ENCODE measurements at places on chromosomes 1 and 21.

- no peak overlapping the region for H3K4me3 ChIP-seq
- no peaks in the 10 kb centered on the region for H3K36me3 ChIP-seq
- no peaks in the 10 kb centered on the region for H3K27me3 ChIP-seq
These were observed 40.2 kb downstream of the PRSS38 start for GRCh38 chr1:227855687-227856086.

- no peak overlapping the region for H3K27ac ChIP-seq
- no peak overlapping the region for H3K4me3 ChIP-seq
- no peaks in the 10 kb centered on the region for H3K27me3 ChIP-seq
- DNase-seq, result no peak
- no peaks in the 10 kb centered on the region for H3K36me3 ChIP-seq
These were observed 177.4 kb upstream of the NRIP1 start for GRCh38 chr21:15241997-15242736.

DNA sequence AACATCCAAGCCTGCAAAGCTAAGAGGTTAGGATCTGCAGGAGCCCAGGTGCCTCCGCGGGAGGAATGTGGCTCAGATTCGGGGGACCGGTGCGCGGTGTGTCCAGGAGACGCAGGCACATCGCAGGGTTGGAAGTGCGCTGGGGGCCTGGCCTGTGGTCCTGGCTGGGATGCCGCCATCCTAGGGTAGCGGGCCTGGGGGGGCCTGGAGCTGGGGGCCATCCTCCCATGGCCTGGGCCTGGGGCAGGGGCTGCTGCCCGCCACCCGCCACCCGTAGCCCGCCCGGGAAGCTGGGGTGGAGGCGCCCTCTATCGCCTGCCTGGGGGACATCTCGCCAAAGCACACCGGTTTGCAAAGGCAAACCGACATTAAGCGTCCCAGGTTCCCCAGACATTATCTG is 170.6 kb upstream of the ARHGEF16 start:
- peaks cover 11% of the 10 kb centered on the region for H3K4me1 ChIP-seq
- no peak for DNase-seq
- H3K4me3 ChIP-seq, result no peak overlapping the region
- no peaks in the 10 kb centered on the region for H3K36me3 ChIP-seq
- peaks cover 15% of the 10 kb centered on the region for H3K27me3 ChIP-seq
- no peak overlapping the region for H3K27ac ChIP-seq

DNA sequence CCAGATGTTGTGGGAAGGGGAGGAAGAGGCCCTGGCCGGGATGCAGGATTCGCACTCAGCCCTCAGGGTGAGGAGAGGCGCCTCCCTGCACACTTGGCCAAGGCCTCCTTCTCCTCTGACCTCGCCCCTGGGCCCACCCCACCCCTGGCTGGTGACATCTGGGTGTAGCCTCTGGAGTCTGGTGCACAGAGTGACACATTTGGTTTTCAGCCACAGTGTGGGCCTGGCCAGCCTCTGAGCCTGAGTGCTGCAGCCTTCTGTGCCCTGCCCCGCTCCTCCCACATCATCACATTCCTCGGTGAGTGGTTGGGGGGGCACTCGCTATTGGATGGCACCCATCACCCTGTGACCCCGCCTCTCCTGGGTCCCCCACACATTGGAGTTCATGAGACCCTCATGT is 45.8 kb downstream of the PRDM16 start:
- DNase-seq, result no peak
- H3K4me3 ChIP-seq, result no peak overlapping the region
- peaks cover 5% of the 10 kb centered on the region for H3K27me3 ChIP-seq
- no peak overlapping the region for H3K27ac ChIP-seq
- no peaks in the 10 kb centered on the region for H3K4me1 ChIP-seq

DNA sequence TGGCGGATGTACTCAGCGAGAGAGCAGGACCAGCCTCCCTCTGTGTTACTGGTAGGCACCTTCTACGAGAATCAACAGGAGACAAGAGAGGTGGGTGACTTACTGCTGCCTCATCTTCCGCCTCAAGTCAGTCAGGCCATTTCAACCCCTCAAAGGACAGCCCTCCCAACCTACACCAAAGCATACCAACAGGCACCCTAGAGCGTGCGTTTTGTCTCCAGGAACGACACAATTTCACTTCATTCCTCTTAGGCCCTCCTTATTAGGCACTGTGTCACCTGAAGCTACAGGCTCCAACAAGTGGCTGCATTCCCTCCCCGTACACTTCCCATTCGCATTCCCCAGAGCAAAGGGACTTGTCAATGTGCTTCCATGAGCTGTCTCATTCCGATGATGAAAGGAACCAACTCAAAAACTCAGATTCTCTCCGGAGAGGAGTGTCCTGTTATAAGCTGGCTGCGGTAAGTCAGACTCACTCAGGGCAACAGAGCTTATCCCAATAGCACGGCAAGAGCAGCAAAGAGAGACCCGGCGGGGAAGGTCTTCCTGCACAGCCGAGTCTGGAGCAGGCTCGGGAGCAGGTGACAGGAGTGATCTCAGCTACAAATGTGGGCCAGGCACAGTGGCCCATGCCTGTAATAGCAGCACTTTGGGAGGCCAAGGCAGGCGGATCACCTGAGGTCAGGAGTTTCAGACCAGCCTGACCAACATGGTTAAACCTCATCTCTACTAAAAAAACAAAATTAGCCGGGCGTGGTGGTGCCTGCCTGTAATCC is 120.6 kb upstream of the IFFO2 start:
- H3K36me3 ChIP-seq, result peaks cover 90% of the 10 kb centered on the region
- no peak for DNase-seq

- no peak for DNase-seq
- H3K36me3 ChIP-seq, result no peaks in the 10 kb centered on the region
- no peak overlapping the region for H3K4me3 ChIP-seq
- H3K27me3 ChIP-seq, result no peaks in the 10 kb centered on the region
- H3K27ac ChIP-seq, result no peak overlapping the region
These were observed 75.2 kb downstream of the MPZL1 start for GRCh38 chr1:167797015-167797414.

GRCh38 chr21:42056996-42057689 is 14.0 kb upstream of the UMODL1 start:
- H3K36me3 ChIP-seq, result no peaks in the 10 kb centered on the region
- H3K4me3 ChIP-seq, result no peak overlapping the region
- H3K4me1 ChIP-seq, result peaks cover 12% of the 10 kb centered on the region
- peak overlapping the region; percentile 56 for H3K27ac ChIP-seq
- DNase-seq, result peak; percentile 68

DNA sequence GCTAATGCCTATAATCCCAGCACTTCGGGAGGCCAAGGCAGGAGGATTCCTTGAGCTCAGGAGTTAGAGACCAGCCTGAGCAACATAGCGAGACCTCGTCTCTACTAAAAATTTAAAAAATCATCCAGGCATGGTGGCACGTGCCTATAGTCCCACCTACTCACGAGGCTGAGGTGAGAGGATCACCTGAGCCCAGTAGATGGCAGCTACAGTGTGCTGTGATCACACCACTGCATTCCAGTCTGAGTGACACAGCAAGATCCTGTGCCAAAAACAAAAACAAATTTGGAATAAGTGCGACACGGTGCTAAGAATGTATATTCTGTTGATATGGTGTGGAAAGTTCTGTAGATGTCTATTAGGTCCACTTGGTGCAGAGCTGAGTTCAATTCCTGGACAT is 15.1 kb downstream of the USP33 start:
- DNase-seq, result no peak
- no peaks in the 10 kb centered on the region for H3K27me3 ChIP-seq
- peaks cover 19% of the 10 kb centered on the region for H3K4me1 ChIP-seq
- H3K36me3 ChIP-seq, result peaks cover 33% of the 10 kb centered on the region

DNA sequence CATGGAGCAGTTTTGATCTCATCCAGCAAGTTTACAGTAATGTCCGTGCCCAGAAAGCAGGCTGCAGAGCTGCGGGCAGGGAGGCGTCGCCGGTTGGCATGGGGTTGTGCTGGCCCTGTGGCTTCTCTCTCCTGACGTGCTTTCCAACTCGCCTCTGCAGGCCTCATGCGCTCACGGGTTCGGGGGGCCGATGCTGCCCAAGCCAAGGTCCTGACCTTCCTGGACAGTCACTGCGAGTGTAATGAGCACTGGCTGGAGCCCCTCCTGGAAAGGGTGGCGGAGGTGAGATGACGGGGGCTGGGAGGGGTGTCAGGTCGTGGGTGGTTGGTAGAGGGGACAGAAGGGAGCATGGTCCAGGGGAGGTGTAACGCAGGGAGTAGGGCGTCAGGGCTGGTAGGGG is 176.1 kb downstream of the GALNT2 start:
- H3K27ac ChIP-seq, result no peak overlapping the region
- no peak for DNase-seq
- H3K4me1 ChIP-seq, result no peaks in the 10 kb centered on the region
- no peaks in the 10 kb centered on the region for H3K27me3 ChIP-seq
- H3K4me3 ChIP-seq, result no peak overlapping the region

GRCh38 chr1:10617931-10618885 is 143.5 kb downstream of the PEX14 start:
- H3K4me1 ChIP-seq, result no peaks in the 10 kb centered on the region
- no peak overlapping the region for H3K27ac ChIP-seq

DNA sequence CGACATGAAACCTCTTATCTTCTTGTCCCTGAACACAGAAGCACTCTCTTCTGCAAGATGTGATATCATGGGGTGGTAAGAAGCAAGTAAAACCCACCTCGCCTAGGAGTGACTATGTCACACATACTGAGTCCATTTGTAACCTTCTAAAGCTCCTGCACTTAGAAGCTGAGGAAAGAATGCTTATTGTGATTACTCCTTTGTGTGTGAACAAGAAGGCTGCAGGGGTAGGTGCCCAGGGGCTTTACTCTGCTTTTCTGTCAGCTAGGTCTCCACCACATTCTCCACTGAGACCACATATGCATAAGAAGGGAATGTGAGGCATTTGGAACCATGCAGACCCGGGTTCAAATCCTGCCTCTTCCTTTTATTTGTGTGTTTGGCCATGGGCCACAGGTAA is 144.3 kb downstream of the DMRTA2 start:
- H3K27ac ChIP-seq, result no peak overlapping the region
- peaks cover 5% of the 10 kb centered on the region for H3K4me1 ChIP-seq
- DNase-seq, result no peak
- H3K36me3 ChIP-seq, result no peaks in the 10 kb centered on the region
- no peaks in the 10 kb centered on the region for H3K27me3 ChIP-seq

- no peaks in the 10 kb centered on the region for H3K4me1 ChIP-seq
- DNase-seq, result no peak
- peaks cover 100% of the 10 kb centered on the region for H3K36me3 ChIP-seq
- no peaks in the 10 kb centered on the region for H3K27me3 ChIP-seq
These were observed 45.5 kb downstream of the URB1 start for GRCh38 chr21:32347351-32347750.

DNA sequence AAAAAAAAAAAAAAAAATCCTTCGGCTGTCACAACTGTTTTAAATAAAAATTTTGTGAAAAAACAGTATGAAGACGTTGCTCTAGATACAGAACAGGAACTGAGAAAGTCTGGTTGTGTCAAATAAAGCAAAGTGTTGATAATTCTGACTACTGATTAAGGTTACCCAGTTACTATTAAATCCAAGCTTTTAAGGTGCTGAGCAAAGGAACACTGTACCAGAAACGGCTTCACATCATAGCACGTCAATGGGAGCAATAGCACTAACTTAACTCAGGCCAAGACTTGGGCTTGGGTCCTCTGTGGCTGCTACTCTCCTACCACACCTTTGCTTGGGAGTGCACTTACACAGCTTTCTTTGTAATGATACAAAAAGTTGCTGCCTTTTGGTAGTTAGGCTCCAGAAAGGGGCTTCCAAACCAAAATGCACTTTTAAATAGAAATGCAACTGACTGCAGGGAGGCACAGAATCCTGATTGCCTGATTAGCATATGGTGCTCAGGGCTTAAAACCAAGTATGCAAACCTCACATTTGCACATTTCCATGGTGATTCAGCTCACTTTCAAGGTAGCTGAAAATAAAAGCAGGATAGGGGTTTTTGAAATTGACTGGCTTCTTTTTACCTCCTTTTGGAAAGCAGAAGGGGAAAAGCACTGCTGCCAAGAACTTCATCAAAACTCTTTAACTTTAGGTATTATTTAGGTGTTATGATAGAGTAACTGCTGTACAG is 6.3 kb downstream of the MCL1 start:
- peaks cover 34% of the 10 kb centered on the region for H3K36me3 ChIP-seq
- DNase-seq, result peak; percentile 3
- peak overlapping the region; percentile 70 for H3K4me3 ChIP-seq

DNA sequence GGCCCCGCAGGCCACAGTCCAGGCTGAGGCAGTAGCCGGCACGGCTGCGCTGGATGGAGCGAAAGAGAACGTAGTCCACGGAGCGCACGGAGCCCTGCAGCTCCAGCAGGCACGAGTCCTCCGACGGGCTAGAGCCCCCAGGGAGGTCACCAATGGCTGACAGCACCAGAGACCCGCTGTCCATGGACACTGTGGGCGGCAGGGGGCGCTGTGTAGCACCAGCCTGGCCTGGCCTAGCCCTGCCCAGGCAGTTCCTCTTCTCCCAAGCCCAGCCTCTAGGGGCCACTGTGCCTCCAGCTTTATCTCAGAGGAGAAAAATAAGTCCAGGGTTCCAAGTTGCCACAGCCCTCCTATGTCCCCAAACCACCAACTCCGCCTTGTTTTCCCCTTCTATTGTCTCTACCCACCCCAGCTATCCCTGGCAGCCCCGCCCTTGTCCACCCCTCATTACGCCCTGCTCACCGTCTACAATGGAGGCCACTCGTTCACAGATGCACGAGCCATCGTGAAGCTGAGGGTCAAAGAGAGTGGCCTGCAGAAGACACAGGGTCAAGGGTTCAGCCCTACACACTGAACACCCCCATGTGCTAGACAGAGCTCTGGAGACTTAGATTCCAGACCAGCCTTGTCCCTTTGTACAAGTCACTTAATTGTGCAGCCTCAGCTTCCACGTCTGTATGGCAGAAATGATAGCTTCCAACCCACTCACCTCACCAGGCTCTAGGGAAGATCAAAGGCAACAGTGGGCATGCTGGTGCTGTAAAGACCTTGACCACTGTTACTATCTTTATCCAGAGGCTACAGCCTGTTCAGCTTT is 4.4 kb downstream of the ENTREP3 start:
- peak overlapping the region; percentile 49 for H3K4me3 ChIP-seq
- H3K27me3 ChIP-seq, result no peaks in the 10 kb centered on the region
- H3K27ac ChIP-seq, result peak overlapping the region; percentile 51
- peaks cover 28% of the 10 kb centered on the region for H3K4me1 ChIP-seq

DNA sequence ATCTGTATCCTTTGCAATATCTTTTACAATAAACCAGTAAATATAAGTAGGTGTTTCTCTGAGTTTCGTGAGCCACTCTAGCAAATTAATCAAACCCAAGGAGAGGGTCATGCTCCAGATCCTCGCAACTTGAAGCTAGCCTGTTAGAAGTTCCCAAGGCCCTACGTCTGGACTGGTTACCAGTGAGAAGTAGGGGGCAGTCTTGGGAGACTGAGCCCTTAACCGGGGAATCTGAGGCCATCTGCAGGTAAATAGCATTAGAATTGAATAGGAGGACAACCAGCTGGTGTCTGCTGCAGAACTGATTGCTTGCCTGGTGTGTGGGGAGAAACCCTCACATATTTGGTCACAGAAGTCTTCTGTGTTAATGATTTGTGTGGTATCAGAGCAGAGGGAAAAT is 190.5 kb downstream of the RYR2 start:
- H3K36me3 ChIP-seq, result no peaks in the 10 kb centered on the region
- no peaks in the 10 kb centered on the region for H3K27me3 ChIP-seq
- H3K4me3 ChIP-seq, result no peak overlapping the region
- no peak overlapping the region for H3K27ac ChIP-seq

GRCh38 chr1:54338464-54338863 is 67.7 kb downstream of the SSBP3 start:
- H3K27ac ChIP-seq, result no peak overlapping the region
- no peaks in the 10 kb centered on the region for H3K27me3 ChIP-seq
- H3K4me3 ChIP-seq, result no peak overlapping the region
- H3K4me1 ChIP-seq, result peaks cover 24% of the 10 kb centered on the region
- H3K36me3 ChIP-seq, result no peaks in the 10 kb centered on the region

- no peak overlapping the region for H3K27ac ChIP-seq
- peaks cover 10% of the 10 kb centered on the region for H3K4me1 ChIP-seq
These were observed 98.8 kb downstream of the RASAL2 start for GRCh38 chr1:178192686-178193085.
